ENCODE measurements at places on chromosomes 2 and 18. TPM values are rescaled to one million over a fixed set of nuclear protein-coding genes. Genes with fewer than 3 reads are reported as not detected.

Gene SH3RF3
- polyA plus RNA-seq, result 0.08 TPM

Gene DHRS9
- polyA plus RNA-seq, result 3.3 TPM

Gene FZD7
- polyA plus RNA-seq, result 2.4 TPM

Gene C2orf15
- polyA plus RNA-seq, result 0.48 TPM

Gene SPR
- 25.1 TPM for polyA plus RNA-seq

Gene NAPG
- 22.8 TPM for polyA plus RNA-seq

Gene SERPINB5
- polyA plus RNA-seq, result 1,046 TPM

Gene ELOA2
- not detected for polyA plus RNA-seq

DNA sequence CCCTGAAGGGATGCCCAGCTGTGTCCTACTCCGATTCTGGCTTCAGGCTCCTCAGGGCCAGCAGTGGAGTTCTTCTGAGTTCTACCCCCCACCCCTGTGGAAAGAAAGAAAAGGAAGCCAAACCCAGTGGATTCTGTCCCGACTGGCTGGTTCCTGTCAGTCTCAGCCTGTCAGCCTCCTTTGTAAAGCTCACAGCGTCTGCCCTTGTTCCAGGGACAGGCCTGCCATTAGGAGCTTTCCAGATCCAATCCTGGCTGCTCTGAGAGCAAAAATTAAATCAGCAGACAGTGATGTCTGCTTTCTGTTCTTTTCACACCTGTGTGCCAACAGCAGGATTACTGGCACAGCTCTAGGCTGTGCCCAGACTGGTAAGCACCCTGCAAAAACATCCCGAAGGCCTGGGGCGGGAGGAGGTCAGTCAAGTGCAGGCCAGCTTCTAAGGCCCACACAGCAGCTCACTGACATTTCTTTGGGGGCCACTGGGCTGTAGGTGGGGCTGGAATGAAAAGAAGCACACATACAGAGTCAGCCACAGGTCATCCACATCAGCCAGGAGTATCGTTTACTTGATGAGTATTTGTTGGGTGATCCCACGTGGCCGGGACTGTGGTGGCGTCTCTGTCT, 69.1 kb downstream of the EHD3 start:
- no peak for DNase-seq
- H3K27ac ChIP-seq, result no peak overlapping the region
- peaks cover 13% of the 10 kb centered on the region for H3K4me1 ChIP-seq

GRCh38 chr18:79524181-79525078, 128.7 kb downstream of the NFATC1 start:
- no peak overlapping the region for H3K27ac ChIP-seq
- H3K27me3 ChIP-seq, result peaks cover 7% of the 10 kb centered on the region
- H3K36me3 ChIP-seq, result peaks cover 2% of the 10 kb centered on the region
- H3K4me1 ChIP-seq, result no peaks in the 10 kb centered on the region
- DNase-seq, result no peak

DNA sequence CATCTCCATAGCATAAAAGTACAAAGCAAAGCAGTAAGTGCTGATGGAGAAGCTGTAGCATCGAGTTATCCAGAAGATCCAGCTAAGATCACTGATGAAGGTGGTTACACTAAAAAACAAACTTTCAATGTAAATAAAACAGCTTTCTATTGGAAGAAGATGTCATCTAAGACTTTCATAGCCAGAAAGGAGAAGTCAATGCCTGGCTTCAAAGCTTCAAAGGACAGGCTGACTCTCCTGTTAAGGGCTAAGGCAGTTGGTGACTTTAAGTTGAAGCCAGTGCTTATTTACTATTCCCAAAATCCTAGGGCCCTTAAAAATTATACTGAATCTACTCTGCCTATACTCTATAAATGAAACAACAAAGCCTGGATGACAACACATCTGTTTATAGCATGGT, 44.0 kb downstream of the METTL8 start:
- no peak overlapping the region for H3K27ac ChIP-seq
- no peak for DNase-seq
- H3K27me3 ChIP-seq, result no peaks in the 10 kb centered on the region
- H3K4me3 ChIP-seq, result no peak overlapping the region
- peaks cover 13% of the 10 kb centered on the region for H3K4me1 ChIP-seq
- H3K36me3 ChIP-seq, result peaks cover 4% of the 10 kb centered on the region

- DNase-seq, result no peak
- H3K4me1 ChIP-seq, result no peaks in the 10 kb centered on the region
- H3K36me3 ChIP-seq, result peaks cover 2% of the 10 kb centered on the region
- no peak overlapping the region for H3K27ac ChIP-seq
- H3K4me3 ChIP-seq, result no peak overlapping the region
Measured at GRCh38 chr2:61045999-61046398, 19.7 kb upstream of the SANBR start.

DNA sequence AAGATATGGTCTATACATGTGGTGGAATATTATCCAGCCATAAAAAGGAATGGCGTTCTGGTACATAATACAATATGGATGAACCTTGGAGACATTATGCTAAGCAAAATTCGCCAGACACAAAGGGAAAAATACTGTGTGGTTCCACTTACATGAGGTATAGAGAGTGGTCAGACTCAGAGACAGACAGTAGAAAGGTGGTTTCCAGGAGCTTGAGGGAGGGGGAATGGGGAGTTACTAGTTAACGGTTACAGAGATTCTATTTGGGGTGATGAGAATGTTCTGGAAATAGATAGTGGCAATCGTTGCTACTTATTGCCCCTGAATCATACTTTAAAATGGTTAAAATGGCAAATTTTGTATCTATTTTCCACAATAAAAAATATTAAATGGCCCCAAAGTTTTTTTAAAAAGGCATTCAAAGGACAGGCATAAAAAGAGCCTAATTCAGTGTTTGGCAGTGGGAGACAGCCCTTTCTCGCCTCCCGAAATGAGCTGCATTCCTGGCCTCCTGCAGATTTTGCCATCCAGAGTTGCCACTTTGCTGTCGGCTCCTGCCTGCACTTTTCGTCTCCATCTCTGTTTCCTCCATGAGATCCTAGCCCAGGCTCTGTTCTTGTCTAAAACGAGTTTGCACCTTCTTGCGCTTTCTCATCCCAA, 13.5 kb downstream of the TNFRSF11A start:
- no peak overlapping the region for H3K4me3 ChIP-seq
- H3K27me3 ChIP-seq, result no peaks in the 10 kb centered on the region
- H3K27ac ChIP-seq, result no peak overlapping the region
- no peak for DNase-seq

DNA sequence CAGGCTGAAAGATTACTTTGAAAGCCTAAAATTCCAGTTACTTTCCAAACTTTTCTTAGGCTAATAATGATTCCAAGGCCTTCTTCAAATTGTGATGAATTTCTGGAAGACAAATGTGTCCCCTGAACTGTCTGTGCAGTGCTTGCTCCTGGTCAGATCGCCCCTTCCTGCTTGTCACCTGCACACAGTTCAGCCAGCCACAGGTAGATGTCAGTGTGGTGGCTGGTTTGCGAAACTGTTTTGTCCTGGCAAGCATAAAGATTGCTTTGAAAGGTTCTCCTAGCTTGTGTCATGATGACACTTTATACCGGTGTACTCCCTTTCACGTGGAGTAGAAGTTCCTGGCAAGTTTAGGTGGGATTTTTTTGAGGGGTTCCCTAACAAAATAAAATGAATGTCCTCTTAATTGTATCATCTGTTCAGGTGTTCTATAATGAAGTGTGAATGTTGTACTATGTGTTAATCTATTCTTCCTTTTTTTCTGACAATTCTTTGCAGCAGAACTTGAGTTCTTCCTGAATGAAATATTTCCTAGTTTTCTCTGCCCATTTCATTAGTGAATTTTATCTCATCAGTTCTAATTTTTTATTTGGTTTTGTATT, 298.8 kb downstream of the ZNF407 start:
- H3K36me3 ChIP-seq, result no peaks in the 10 kb centered on the region
- peaks cover 5% of the 10 kb centered on the region for H3K4me1 ChIP-seq
- no peaks in the 10 kb centered on the region for H3K27me3 ChIP-seq
- DNase-seq, result no peak

DNA sequence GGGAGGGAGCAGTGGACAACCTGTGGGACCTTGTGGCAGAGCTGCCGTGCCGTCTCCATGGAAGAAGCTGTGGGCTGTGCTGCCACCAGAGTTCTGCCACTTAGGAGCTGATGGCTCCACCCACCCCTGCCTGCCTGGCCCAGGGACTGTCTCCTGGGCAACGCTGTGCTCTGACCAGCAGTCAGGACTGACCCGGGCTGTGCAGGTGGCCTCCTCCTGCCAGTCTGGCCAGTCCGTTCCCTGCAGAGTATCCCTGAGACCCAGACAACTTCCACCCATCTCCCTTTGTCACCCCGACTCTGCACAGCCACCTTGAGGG, 12.8 kb downstream of the ASIC4 start:
- peaks cover 55% of the 10 kb centered on the region for H3K27me3 ChIP-seq
- H3K4me3 ChIP-seq, result no peak overlapping the region
- peaks cover 5% of the 10 kb centered on the region for H3K4me1 ChIP-seq
- no peak for DNase-seq
- H3K27ac ChIP-seq, result no peak overlapping the region

- no peaks in the 10 kb centered on the region for H3K27me3 ChIP-seq
- peaks cover 7% of the 10 kb centered on the region for H3K36me3 ChIP-seq
- no peak overlapping the region for H3K27ac ChIP-seq
- H3K4me3 ChIP-seq, result no peak overlapping the region
- H3K4me1 ChIP-seq, result peaks cover 7% of the 10 kb centered on the region
- no peak for DNase-seq
Measured at GRCh38 chr2:241503776-241504392, 4.5 kb downstream of the STK25 start.

DNA sequence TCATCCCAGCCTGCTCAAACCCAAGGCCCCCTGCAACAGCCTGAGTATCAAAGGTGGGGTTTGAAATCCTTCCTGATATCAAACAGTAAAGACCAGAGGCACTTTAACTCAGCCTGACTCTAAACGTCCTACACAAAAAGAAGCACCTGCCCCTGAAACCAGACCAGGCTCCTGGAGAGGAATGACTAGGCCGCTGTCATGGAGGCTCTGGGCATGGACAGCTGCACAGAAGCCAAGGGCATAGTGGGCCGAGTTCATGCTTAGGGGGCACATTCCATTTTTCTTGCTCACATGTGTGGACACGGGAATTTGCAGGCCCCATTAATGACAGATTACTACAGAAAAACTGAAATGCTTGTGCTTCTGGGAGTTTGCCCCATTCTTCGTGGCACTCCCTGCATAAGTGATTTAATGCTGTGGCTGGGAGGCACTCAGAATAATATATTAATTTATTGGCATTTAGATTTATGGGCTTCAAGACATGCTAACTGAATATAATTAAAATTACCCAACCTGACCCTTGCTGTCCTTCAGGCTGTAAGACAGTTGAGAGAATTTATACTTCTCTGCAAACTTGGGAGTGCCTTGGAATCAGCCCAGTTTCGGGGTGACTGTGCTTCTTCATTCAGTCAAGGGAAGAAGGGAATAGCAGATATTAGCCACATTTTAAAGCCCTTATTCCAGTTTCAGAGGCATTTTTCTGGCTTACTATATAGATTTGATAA, 105.5 kb downstream of the GYPC start:
- no peak overlapping the region for H3K27ac ChIP-seq
- no peak overlapping the region for H3K4me3 ChIP-seq
- H3K27me3 ChIP-seq, result no peaks in the 10 kb centered on the region
- H3K4me1 ChIP-seq, result no peaks in the 10 kb centered on the region
- DNase-seq, result no peak

DNA sequence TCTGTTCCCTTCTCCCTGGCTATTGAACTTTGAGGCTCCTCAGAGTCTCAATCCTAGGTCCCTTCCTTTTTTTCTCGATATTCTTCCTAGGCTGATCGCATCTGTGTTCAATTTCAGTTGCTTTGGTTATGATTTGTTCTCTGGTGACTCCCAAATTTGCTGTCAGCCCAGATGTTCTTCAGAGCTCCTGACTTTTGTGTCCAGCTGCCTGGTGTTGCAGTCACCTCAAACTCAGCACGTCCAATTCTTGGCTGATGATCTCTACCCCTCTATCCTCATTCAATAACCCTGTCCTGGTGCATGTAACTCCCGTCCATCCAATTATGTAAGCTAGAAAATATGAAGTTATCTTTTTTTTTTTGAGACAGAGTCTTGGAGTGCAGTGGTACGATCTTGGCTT, 31.4 kb downstream of the DIS3L2 start:
- H3K4me1 ChIP-seq, result peaks cover 7% of the 10 kb centered on the region
- no peaks in the 10 kb centered on the region for H3K27me3 ChIP-seq
- no peak for DNase-seq
- H3K36me3 ChIP-seq, result no peaks in the 10 kb centered on the region

GRCh38 chr18:39752351-39752750, 2186.8 kb upstream of the CELF4 start:
- DNase-seq, result no peak
- no peak overlapping the region for H3K27ac ChIP-seq
- no peaks in the 10 kb centered on the region for H3K4me1 ChIP-seq
- no peak overlapping the region for H3K4me3 ChIP-seq
- H3K27me3 ChIP-seq, result no peaks in the 10 kb centered on the region

GRCh38 chr2:237898057-237898414, 38.6 kb downstream of the RAMP1 start:
- H3K27me3 ChIP-seq, result no peaks in the 10 kb centered on the region
- H3K36me3 ChIP-seq, result no peaks in the 10 kb centered on the region
- H3K27ac ChIP-seq, result no peak overlapping the region
- DNase-seq, result no peak
- peaks cover 27% of the 10 kb centered on the region for H3K4me1 ChIP-seq

GRCh38 chr2:185208261-185208660, 530.3 kb upstream of the FSIP2 start:
- H3K36me3 ChIP-seq, result no peaks in the 10 kb centered on the region
- H3K27me3 ChIP-seq, result no peaks in the 10 kb centered on the region
- no peak overlapping the region for H3K27ac ChIP-seq
- no peak for DNase-seq
- no peaks in the 10 kb centered on the region for H3K4me1 ChIP-seq
- H3K4me3 ChIP-seq, result no peak overlapping the region

DNA sequence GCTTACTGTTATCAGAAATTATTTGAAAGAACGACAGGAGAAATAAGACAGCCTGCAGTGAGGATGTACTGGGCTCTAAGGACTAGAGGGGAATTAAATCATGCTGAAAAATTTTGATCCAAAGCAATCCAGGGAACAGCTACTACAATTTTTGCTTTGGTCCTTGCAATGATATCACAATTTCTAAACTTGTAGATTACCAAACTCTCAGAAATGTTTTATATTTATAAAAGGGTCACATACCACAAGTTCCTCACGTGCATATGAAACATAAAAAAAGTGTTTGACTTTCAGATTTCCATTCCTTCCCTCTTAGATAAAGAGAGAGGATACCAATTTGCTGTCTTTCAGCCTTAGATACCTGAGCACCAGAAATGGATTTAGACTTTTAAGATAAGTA, 261.2 kb downstream of the STK39 start:
- H3K4me1 ChIP-seq, result no peaks in the 10 kb centered on the region
- H3K27ac ChIP-seq, result no peak overlapping the region
- H3K4me3 ChIP-seq, result no peak overlapping the region
- no peaks in the 10 kb centered on the region for H3K36me3 ChIP-seq

All from keratinocyte (primary cell).